ENCODE measurements at places on chromosomes 11 and 22. TPM values are rescaled to one million over a fixed set of nuclear protein-coding genes. Genes with fewer than 3 reads are reported as not detected.

The MMP10 gene
- not detected for total RNA-seq

DNA sequence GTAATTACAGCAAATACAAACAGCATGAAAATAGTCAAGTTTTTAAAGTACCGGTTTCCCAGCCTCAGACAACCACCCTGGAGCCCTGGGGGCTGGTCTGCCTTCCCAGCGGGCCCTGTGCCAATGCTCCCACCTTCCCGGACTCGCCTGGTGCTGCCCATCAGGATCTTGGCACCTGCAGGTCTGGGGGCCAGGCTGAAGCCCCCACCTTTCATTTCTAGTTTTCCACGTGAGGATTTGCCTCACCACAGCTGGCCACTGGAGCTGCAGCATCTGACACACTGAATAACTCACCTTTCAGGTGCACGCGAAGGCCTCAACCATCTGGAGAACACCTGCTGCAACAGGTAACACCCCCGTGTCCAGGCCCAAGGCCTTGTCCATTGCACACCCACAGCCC, 108.7 kb upstream of the THY1 start:
- no peak for DNase-seq

The KCNC1 gene
- total RNA-seq = 0.10 TPM

- DNase-seq = no peak
These were observed 19.0 kb downstream of the TMEM258 start for GRCh38 chr11:61773356-61773755.

The SPCS2 gene
- 33.5 TPM for total RNA-seq

GRCh38 chr11:47033439-47033838, 96.9 kb downstream of the CSTPP1 start:
- no peak for DNase-seq

GRCh38 chr22:29434288-29434687, 4.1 kb upstream of the RFPL1 start:
- DNase-seq = no peak

The UBQLNL gene
- not detected for total RNA-seq

The PLAAT5 gene
- not detected for total RNA-seq

DNA sequence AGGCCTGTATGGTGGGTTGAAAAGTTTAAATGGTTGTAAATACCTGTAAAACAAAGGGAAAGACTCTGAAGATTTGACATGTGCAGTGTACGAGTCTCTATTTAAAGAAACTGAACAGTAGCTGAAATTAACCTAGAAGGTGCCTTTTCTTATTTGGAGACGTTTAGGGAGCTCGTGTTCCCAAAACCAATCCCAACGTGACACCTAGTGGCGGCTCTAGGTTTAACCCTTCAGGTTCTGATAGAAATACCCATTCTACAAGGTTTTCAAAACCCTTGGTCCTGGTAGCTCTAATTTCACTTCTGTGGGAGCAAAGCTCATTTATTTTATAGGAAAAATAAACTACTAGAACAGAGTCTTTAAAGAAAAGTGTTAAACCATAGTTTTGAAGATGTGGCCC, 258.3 kb downstream of the LRRC4C start:
- DNase-seq = peak; percentile 31

The ADAMTS8 gene
- total RNA-seq = not detected

- no peak for DNase-seq
These were observed 7.0 kb upstream of the GAB2 start for GRCh38 chr11:78424334-78425270.

DNA sequence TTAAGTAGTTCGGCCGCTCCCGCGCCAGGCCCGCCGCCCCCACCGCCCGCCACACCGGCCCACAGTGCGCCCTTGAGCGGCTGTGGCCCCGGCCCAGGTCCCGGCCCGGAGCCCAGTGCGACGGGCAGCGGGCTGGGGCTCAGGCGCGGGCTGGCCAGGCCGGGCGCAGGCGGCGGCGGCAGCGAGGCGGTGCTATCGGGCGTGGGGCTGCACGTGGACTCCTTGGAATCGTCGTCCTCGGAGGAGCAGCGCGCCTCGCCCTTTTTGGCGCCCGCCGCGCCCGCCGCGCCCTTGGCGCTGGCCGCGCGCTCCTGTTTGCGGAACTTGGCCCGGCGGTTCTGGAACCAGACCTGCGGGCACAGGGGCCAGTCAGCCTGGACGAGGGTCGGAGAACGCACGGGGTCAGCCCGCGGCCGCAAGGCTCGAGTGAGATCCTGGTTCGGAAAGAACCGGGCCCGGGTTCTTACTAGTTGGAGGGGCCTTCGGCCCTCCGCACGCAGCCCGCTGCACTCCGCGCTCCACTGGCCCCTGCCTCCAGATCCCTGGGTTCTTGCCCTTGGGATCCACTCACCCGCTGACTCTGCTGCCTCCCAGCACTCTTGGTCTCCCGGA, 4.0 kb downstream of the PHOX2A start:
- DNase-seq = no peak

GRCh38 chr22:30054764-30055069, 25.5 kb upstream of the HORMAD2 start:
- DNase-seq = no peak

DNA sequence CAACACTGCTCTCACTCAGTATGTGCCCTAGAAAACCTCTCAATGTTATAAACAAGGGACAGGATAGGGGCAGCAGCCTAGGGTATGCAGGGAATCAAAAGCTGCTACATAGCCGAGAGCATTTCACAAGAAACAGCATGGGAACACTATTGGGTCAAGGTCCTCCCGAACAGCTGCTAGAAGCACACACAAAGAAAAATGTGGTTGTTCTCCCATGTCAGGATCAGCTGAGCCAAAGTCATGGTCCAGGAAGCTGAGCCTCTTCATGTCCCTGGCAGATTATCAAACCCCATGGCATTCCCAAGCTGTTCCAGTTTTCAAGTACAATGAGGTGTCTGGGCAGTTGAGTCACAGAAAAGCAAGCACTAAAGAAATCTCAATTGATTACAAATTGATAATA, 21.0 kb upstream of the GDPD4 start:
- no peak for DNase-seq

The PACS1 gene
- 10.4 TPM for total RNA-seq

DNA sequence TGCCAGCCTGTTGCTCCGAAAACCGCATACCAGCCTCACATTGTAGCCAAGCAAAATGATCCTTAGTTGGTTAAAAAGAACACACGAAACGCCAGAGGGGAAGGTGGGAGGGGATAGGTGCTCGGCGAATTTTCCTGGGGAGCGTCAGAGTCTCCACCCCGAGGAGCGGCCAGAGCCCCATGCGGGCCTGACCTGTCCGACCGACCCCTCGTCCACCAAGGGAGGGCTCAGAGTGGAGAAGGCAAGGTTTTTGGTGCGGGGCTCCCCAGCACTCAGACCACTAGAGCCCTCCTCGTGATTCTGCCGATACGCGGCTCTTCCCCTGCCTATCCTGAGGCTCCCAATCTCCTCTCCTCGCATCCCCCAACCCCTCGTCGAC, 39.6 kb downstream of the DIXDC1 start:
- DNase-seq = no peak

GRCh38 chr11:78063440-78064181, at the start of gene THRSP:
Gene THRSP (plus strand): TSS chr11:78063861. CDS start chr11:78063882, 21 bp downstream.
- DNase-seq = no peak

The PPP2R1B gene
- total RNA-seq = 23.9 TPM

DNA sequence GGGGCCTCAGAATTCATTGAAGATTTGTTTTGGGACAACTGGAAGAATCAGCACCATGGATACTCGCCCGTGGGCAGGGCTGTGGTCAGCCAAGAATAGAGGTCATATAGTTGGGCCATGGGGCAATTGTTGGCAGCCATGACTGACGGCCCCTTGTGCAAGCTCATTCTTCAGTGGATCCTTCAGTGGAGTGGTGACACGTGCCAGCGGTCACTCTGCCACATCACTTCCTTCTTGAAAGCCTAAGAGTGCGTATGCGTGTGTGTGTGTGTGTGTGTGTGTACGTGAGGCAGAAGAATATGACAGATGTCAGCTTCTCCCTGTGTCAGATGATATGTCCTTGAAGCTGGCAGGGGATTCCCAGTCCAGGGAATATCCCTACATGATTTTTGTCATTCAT, 1.8 kb upstream of the IL18BP start:
- DNase-seq = no peak

GRCh38 chr11:114019046-114019445, 40.5 kb upstream of the ZBTB16 start:
- no peak for DNase-seq

The EFCAB6 gene
- not detected for total RNA-seq

GRCh38 chr11:106271686-106272085, 194.2 kb downstream of the AASDHPPT start:
- peak; percentile 9 for DNase-seq

DNA sequence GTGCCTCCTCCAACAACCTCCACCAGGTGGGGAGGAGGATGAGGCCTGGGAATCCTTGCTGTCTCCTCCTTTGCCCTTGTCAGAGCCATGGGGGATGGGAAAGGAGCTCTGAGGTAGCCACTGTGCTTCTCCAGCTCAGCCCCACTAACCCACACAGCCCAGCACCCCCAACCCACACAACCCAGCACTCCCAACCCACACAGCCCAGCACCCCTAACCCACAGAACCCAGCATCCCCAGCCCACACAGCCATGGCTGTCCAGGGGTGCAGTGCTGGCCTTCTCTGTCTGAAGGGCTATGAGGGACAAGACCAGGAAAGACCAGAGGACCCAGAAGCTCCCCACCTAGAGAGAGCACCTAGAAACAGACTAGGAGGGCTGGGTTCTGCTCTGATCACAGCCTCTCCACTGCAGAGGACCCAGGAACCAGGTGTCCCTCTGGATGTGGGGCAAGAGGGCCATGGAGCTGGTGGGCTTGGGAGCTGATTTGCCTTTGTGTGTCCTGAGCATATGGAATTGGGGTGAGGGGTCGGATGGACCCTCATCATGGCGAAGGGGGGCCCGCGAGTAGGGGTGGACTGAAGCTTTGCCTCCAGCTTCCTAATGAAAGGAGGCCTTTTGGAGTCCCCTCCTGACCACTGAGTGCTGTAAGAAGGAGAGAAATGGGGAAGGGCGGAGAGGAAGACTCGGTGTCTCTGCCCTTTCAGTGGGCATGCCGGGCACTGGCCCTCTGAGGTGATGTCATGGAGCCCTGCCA, 117.6 kb upstream of the THY1 start:
- DNase-seq = no peak

- no peak for DNase-seq
These were observed 381.2 kb downstream of the MN1 start for GRCh38 chr22:27420195-27420816.

The CENPM gene
- total RNA-seq = 54.7 TPM

DNA sequence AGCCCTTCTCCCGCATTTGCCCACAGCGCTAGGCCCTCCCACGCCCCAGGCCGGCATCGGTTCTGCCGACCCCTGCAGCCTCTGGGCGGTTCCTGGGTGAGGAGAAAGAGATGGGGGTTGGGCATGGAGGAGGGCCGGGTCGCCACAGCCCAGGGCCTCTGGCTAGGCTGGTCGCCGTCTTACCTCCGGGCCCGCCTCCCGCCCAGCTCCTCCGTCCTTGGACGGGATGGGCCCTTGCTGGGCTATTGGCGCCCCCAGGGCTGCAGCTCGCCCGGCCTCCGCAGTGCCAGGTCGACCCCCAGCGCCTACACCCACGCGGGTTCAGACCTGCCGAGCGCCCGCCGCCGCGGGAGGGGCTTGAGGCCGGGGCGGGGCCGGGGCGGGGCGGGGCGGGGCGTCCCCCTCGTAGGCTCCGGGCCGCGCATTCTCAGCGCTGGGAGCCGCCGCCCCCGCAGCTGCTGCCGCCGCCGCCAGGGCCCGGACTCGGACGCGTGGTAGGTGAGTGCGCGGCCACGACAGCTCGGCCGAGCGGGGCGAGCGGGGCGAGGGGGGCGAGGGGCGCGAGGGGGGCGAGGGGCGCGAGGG, at the start of gene CD151:
Gene CD151, plus strand, starts transcription at position 424 of the 585 bp plus-strand sequence. CDS start 3,118 bp downstream, outside the sequence.
- DNase-seq = peak; percentile 66

DNA sequence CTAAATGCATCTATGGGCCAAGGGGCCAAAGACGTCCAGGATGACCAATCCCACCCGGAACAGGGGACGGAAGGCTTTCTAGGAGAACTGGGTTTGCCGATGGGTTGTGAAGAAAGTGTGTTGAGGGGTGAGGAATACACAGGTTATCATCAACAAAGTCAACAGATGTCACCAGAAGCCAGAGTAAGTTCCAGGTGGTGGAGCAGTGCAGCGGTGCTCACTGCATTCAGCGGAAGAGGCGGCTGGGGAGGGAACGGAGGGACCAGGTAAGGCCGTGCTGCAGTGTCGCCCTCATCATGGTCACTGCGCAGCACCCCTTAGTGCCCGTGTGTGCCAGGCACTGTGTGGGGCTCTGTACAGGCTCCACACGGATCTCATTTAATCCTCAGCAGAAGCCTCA, 176.0 kb downstream of the EFCAB6 start:
- no peak for DNase-seq

The ARHGAP20 gene
- 0.17 TPM for total RNA-seq

GRCh38 chr11:76251576-76251975, 45.3 kb upstream of the WNT11 start:
- no peak for DNase-seq

DNA sequence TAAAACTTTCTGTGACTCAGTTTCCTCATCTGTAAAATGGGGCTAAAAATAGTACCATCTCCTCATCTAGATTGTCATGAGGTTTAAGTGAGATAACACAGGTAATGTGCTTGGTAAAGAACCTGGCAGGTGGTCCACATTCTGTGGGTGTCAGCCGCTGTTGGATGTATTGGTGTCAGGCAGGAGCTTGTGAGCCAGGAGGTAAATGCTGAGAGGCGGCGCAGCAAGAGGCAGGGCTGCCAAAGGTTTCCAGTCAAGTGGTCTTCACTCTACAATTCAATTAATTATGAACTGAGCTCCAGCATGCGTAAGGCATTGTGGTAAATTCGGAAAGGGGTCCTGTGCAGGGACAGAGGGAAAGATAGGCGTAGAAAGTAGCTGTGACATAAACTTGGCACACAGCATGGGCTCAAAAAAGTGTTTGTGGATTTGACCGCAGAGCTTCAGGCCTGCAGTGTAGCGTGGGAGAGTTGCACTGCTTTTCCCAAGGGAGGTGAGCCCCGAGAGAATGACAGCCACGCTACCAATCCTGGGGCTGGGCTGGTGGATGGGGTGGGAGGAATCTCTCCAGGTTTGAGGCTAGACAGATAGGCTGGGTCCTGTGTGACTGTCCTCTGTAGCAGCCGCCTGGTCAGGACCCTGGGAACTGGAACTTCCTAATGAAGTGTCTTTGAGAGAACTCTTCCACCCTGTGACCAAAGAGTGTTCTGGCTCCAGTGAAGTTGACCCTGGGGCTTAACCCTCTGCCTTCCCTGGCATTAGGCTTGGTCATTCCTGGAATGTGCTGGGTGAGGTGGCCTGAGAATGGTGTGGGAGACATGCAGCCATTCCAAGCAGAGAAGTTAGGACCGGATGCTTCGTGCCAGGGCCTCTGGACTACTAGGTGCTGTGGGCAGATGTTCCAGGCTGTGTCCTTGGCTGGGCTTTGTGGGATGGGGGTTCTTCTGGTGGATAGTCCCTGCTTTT, 122.4 kb downstream of the FEZ1 start:
- no peak for DNase-seq
